ENCODE measurements at places on chromosomes 11 and 22.
A peak's percentile ranks its signal among the peaks of the same experiment; 100 is the strongest.

GRCh38 chr11:7558046-7558445, 44.2 kb downstream of the PPFIBP2 start:
- DNase-seq: no peak

DNA sequence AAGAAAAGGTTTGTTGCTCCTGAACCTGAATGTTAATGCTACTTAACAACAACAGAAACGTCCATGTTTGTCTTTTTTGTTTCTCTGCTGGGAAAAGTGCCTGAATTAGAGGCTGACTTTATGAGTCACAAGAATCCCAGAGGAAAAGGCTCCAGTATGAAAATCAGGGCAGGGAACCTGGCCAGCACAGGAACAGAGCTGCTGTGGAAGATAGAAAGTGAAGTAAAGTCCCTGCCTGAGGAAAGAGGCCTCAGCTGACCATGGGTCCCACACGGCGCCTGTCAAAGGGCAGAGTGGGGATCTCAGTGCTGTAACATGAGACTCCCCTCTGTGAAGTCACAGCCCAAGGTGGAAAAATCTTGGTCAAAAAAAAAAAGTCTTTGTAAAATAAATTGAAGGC, 632.3 kb upstream of the CCDC90B start:
- DNase-seq: no peak

DNA sequence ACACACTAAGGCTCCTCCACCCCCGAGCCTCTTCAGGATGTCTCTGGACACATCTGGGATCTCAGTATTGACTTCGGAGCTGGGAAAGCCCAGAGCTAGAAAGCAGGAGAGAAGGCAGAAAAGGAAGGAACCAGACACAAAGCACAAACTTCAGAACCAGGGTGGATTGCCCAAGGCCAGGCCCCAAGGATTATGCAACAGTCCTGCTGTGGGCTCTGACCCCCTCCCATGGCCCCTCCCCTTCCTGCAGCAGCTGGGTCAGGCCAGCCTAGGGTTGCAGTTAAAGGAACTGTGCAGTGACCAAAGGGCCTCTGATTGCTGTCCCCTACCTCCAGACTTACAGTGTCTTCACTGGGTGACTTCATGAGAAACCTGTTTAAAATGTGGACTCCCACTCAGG, 5.3 kb downstream of the KCNE3 start:
- no peak for DNase-seq

DNA sequence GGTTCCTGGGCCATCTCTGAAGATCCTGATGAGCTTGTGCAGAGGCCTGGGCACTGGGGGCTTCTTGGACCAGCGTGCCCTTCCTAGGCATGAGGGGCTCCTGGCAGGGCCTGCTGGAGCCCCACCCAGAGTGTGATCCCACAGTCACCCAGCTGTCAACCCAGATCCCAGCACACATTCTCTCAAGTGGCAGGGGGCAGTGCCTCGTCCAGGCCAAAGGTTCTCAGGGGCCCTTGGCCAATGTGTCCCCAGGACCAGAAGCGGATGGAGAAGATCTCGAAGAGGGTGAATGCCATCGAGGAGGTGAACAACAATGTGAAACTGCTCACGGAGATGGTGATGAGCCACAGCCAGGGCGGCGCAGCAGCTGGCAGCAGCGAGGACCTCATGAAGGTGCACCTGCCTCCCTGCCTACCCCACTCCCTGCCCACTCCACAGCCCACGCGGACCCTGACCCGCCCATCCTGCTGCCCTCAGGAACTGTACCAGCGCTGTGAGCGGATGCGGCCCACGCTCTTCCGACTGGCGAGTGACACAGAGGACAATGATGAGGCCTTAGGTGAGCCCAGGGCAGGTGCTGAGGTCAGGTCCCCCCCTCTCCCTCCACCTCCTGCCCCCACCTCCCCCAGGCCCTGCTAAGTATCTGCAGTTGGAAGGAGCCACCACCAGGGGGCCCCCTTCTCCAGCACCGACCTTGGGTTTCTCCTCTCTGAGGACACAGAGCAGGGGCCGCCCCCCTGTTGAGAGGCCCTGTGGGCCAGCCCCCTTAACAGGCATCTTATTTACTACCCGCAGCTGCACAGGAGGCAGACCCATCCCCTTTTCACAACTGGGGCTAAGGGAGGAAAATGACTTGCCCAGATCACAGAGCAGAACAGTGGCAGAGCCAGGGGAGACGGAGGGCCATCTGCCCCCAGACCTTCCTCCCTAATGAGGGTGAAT, 14.7 kb downstream of the GGA1 start:
- peak; percentile 85 for DNase-seq

GRCh38 chr11:86704710-86705109, 32.3 kb upstream of the ME3 start:
- no peak for DNase-seq

DNA sequence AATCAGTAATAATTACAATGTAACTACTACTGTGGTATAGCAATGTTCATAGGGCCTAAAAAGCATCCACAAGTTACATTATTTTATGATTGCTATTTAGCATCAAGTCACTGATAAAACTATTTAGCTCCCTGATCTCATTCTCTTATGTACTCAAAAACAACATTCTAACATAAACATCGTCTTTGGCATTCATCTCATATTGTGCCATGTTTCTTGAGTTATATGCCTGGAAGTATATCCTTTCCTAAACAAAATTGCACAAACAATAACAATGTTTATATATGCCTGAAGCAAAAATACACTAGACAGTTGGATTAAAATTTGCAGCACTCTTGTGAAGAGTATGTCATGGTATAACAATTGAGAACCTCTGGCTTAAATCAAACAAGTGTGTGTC, 34.1 kb downstream of the HORMAD2 start:
- DNase-seq: no peak

- DNase-seq: no peak
Observed at GRCh38 chr11:103661185-103661584, 375.3 kb upstream of the DDI1 start.

- DNase-seq: no peak
Observed at GRCh38 chr11:78784321-78785061, 209.8 kb upstream of the NARS2 start.

DNA sequence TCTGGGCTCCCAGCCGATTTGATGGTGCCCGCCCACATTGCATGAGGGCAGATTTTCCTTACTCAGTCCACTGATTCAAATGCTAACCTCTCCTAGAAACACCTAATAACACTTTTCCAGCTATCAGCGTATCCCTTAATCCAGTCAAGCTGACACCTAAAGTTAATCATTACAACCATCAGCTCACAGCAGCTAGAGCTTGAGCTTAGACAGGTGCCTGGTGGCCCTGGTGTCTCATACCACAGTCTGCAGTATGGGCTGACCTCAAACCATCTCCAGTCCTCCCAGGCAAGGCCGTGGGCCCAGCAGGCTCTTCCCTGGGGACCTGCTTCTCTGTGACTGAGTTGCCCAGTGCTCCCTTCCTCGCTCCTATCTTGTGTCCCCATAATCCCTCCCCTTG, 174.4 kb upstream of the NECTIN1 start:
- DNase-seq: no peak

DNA sequence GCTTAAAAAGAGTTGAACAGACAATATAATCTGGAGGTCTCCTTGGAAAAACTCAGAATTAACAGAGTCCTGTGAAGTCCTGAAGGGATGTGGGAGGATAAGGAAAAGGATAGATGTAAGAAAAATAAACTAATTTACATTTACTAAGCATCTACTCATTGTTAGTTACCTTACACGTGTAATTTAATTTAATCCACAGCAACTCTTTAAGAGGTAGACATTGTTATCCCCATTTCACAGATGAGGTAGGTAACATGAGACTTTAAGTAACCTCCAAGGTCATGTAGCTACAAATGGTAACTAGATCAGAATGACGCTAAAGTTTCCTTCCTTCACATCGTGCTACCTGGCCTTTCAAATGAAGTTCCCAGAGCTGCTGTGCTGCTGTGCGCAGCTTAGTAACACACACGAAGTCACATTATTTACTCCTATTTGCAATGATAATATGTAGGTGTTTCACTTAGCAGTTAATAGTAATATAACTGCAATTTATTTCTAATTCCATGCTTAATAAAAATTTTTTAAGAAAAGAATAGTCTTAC, 5.7 kb upstream of the PDE3B start:
- DNase-seq: no peak

DNA sequence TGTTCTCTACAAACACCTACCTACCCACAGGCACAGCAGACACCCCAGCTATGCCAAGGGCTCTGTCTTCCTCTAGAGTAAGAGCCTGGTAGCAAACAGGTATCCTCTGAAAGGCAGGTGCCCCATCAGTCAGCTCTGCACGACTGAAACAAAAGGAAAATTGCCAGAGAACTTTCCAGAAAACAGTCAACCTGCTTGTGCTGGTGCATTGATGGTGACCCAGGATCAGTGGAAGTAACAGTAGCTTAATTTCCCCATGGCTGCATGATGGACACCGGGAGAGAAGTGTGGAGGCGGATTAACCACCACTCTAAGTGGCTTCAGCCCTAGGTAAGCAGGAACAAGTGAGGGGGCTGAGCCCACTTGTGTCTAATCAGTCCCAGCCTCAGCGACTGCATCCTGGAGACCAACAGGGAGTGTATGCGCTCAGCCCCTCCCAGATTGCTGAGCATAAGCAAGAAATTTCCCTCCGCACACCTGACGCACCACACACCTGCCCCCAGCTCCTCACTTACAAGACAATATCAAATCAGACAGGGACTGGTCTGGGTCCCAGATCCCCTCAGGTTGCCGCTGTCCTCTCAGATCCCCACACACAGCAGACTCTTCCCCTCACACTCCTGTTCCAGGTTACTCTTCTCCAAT, 70.7 kb upstream of the IGLL5 start:
- DNase-seq: no peak

DNA sequence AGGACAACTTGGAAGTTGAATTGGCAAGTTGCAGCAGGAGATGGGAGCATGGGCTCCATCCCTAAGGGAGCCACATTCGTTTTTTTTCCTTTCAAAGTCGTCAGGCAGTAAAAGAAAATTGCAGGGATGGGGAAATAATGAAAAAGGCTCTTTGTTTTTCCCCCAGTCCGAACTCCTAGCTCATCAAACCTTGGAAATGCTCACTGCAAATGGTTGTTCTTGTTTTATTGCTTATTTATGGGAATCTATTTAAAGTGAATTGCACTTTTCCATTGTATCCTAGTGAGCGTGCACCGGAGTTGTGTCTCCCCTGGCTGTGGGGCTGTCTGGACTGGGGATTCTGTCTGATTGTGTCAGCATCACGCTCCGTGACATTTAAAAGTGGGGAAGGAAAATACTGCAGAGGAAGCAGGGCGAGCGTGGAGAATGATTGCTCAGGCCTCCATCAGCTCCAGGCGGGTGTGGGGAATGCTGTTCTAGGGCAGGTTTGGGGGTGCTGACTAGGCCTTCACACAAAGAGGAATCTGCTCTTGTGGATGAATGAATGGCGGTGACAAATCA, 306.4 kb downstream of the KIRREL3 start:
- no peak for DNase-seq

DNA sequence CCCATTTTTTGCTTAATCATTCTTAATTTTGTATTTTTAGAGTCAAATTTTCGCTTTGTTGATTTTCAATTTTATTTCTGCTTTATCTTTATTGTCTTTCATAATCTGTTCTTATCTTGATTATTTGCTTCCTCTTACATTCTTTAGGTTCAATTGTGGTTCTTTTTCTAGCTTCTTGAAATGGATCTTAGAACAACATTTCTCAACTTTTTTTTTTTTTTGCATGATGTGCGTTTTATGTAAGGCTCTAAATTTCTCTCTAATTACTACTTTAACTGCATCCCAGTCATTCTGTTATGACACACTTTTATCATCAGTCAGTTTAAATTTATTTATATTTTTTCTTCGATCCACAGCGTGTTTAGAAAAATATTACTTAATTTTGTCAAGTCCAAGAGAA, 65.2 kb upstream of the PARVA start:
- DNase-seq: no peak

- no peak for DNase-seq
Observed at GRCh38 chr11:108221371-108221770, 1.1 kb downstream of the NPAT start.

GRCh38 chr22:31530823-31531195, 34.5 kb downstream of the SFI1 start:
- DNase-seq: no peak

DNA sequence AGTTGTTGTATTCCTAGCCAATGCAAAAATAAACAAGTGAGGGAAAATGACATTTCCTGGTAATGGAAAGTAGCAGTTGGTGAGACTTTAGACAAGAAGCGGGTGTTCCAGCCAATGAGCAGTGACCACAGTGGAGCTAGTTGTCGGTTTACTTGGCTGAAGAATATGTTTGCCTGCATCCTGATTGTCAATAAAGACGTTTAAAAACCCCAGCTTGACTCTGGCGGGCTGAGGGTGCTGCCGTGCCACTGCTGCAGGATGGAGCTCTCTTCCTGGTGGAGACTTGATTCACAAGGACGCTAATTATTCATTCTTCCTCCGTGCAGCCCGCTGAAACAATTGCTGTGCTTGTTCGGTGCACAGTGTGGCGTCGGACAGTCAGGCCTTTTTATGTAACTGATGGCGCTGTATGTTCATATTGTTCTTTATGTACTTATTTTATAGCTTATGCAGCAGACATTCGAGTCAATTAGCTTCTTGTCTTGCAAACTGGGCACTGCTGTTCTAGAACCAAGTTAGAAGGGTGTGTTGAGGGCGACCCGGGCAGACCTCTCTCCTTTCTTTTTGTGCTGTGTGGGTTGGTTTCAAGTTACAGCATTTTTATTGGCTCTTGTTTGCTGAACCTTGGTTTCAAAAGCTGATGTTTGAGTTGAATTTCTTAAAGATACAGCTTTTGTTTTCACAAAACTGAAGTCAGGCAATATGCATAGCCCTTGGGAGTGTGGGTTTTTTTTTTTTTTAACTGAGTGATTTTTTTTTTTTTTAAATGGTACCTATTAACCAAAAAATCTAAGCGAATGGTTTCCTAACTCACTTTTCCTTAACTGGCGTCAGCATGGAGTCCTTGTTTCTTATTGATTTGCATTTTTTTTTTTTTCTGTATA, 153.9 kb downstream of the TEAD1 start:
- no peak for DNase-seq

DNA sequence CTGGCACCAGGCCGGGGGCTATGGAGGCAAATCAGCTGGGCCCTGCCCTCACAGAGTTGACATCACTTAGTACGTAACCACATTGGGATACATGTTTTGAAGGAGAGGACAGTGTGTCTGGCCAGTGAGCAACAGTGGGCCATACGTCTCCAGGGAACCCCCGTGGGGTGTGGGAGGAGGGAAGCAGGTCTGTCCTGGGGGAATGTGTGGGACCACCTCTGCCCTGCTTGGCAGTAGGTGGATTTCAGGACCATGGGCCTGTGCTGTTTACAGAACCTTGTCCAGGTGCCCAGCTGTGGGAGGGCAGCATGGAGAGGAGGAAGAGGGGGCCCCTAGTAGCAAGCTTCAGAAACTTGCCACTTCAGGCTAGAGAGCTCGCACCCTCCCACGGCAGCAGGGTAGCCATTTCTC, 21.0 kb downstream of the P2RY2 start:
- DNase-seq: no peak

- DNase-seq: no peak
Observed at GRCh38 chr11:19419021-19419750, 178.4 kb upstream of the E2F8 start.

GRCh38 chr11:118705111-118705741, 25.8 kb upstream of the TREH start:
- peak; percentile 45 for DNase-seq

GRCh38 chr11:115873813-115874212, 369.6 kb upstream of the CADM1 start:
- DNase-seq: no peak

Data from activated T-cell treated with anti-CD3 and anti-CD28 coated beads, Interleukin-2, amount 50 U/mL, for 48 hours (primary cell).